ENCODE measurements at places on chromosomes 3 and 15.

DNA sequence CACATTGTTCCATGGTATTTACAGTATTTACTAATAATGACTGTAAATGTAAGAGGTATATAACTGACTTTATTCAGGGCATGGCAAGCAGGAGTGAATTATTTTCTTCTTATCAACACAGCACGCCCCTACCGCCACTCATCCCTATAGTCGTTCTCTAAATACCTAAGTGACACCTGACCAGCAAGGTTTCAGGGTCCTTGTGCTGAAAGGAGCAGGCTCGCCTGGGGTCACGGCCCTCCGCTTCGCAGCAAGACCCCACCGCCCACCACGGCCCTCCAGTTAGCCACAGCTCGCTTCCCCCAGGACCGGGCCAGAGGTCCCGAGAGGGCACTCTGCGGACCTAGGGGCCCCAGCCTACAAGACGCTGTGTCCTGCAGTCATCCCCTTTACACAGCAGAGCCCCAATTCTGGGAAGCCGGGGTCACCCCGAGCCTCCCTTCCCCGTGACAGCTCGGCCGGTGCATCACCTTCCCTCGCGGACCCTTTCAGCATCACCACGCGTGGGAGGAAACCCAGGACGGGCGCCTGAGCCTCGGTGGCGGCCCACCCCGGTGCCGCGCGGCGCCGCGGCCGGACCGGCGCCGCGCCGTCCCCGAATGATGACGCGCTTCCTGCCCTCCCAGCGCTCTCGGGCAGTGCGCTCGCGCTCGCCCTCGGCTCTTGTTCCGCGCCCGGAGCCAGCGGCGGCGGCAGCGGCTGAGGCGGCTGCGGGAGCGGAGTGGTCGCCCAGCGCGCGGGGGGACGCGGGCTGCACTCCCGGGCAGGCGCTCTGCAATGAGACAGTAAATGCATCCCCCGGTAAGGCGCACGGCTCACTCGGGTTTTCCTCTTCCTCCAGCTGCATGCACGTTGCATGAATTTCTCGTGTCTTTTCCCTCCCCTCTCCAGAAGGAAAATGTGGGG, 225.1 kb upstream of the C2CD4B start:
- peak; percentile 73 for DNase-seq

GRCh38 chr3:98557324-98558010, 25.7 kb downstream of the GPR15 start:
- DNase-seq, result no peak

- DNase-seq, result no peak
Measured at GRCh38 chr3:40317061-40317855, 7.8 kb downstream of the EIF1B start.

- DNase-seq, result no peak
Measured at GRCh38 chr3:61600195-61600594, 38.8 kb downstream of the PTPRG start.

DNA sequence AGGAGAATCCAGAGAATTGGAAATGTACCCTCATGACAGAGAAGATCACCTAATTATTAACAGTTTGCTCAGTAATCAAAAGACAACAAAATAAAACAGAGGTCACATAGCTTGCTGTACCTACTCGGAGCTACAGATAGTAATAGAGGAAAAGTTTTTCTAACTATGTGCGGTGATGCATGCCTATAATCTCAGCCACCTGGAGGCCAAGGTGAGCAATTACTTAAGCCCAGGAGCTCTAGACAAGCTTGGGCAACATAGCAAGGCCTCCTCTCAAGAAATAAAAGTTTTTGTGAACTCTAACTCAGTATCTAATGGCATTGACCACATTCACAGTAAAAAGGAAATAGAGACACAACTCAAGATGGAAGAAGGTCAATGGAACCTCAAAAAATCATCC, 243.6 kb downstream of the ATP8B4 start:
- no peak for DNase-seq

DNA sequence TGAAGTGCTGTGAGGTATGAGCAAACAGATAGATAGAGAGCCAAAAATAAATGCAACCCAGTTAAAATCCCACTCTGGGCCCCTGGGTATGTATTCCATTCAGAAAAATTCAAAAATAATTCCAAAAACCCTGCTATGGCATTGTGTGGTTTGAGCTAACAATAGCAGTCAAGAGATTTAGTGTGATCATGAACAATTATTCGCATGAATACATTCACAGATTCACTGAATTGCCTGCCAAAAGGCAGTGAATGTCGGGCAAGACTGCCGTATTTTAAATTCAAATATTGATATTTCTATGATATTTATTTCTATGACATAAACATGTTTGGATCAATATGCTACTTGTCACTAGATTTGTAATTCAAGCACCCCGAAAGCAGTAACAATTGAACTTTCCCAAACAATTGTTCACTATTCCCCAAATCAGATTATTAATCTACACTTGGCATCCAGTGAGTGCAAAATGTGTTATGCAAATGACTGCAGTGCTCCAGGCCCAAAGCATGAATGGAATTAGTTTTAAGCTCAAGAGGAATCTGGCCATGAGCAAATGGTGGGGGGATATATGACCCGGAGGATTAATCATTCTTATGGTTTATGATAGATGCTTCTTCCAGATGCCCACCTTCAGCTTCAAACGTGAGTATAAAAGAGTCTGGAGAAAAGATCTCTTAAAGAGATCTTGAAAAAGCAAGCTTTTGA, 417.0 kb upstream of the MEIS2 start:
- DNase-seq, result no peak

DNA sequence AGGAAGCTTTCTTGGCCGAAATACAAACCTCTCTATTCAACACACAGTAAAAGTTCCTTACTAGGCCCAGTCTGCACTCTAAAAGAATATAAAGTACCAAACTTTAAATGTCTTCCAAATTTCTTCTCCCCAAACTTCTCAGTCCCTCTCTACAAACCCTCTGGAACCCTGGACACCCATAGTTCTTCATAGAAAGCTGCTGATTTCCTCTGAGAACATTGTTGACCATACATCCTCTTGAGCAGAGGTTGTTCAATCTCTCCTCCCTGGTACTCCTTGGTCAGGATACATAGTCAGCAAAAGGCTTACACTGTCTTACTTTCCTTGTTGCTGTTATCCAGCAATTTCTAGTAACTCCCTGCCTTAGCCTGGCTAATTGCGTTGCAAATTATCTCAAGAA, 3.1 kb upstream of the ACAP2 start:
- DNase-seq, result no peak

DNA sequence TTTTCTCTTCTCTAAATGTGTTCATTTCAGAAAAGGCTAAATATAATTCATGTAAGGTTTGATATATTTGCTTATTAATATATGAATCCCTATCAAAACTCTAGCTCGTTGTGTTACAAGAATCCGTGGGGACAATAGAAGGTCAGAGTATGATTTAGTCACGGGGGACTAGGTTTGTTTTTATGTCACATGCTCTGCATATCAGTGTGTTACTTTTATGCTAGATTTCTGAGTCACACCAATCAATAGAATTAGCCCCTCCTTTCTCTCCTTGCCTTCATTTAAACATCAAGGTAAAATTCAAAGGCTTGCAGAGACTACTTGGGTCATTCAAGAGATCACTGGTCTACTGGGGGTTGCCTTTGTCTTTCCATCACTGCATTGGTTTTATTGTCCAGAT, 636.1 kb downstream of the NR2F2 start:
- no peak for DNase-seq

- DNase-seq, result no peak
Measured at GRCh38 chr3:57951066-57951882, 56.9 kb upstream of the FLNB start.

- no peak for DNase-seq
Measured at GRCh38 chr15:36133742-36134141, 445.7 kb upstream of the CDIN1 start.

DNA sequence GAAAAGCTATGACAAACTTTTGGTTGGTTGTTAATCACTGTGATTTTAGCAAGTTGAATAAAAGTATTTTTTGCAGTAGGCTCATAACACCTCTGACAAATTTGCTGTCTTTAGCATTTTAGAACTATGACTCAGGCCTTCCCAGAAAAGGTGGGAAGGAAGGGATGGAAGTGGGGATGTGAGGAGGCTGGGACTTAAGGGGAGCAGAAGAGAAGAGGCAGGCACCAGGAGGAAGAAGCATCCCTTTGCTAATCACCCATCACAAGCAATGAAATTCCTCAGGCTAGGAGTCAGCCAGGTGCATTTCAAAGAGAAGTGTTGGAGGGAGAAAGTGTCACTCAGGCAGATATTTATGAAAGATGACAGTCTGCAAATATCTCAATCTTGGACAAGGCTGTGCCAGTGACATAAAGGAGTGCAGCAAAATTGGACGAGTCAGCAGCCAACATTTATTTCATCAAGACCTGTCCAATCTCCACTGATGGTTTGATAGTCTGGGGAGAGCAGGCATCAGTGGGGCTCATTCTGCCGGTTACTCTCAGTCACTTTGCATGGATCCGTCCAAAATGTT, 337.3 kb upstream of the ARRDC4 start:
- DNase-seq, result no peak

DNA sequence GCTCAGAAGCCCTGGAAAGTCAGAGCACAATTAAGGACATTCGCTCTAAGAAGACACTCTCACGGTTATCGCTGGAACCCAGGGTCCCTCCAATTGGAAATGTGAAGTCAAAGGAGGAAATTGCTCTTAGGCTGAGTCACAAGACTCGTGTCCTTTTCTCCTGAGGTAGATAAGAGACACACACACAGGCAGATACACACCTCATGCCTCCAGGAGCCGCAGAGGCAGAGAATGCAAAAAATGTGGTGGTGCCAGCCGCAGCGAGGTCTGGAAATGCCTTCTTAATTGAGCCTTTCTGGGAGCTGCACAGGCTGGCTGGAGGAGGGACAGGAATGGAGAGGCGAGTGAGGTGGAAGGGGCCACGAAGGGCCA, 189.3 kb downstream of the OPA1 start:
- DNase-seq, result no peak

- DNase-seq, result peak; percentile 65
Measured at GRCh38 chr3:40691452-40691861, 166.7 kb downstream of the ZNF621 start.

DNA sequence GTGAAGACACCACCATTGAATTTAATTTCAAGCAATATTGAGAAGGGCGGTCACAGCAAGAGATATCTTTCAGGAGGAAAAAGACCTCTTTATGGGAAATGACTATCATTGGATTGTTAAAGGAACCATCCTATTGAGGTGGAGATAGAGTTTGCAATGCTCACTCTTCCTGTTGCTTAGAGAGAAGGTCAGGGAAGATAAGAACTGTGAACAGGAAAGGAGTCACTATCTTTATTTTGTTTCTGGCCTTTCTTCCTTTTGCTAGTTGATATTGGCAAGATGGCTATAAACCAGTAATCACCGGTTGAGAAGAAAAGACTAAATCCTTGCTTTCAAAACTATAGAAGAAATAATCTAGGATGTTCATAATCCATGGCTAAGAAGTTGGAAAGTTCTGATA, 112.1 kb upstream of the TMEM108 start:
- DNase-seq, result no peak

DNA sequence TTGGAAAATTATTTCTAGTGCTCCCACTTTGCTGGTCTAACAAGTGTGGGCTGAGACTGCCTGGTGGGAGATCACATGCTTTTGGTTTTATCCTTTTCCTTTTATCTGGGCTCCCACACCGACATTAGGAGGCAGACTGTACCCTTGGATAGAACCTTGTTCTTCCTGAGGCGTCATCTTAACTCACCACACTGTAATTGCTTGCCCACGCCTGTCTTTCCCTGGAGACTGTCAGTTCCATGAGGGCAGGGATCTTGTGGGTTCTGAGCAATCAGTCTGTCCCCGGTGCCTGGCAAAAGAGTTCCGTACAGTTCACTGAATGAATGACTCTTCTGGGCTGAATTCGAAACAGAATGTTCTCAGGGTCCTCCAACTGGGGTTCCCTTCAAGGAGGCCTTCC, 124.6 kb upstream of the ABHD17C start:
- DNase-seq, result no peak

DNA sequence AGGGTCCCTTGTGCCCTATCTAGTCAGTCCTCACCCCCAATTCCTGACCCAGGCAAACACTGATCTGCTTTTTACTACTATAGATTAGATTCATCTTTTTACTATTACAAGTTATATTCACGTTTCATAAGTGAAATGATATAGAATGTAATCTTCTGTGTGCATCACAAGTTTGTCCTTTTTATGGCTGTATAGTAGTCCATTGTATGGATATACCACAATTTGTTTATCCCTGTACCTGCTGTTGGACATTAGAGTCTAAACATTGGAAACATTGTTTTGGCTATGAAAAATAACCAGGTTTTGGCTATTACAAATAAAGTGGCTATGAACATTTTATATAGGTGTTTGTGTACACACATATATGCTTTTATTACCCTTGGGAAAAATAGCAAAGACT, 112.4 kb downstream of the CACNA1D start:
- no peak for DNase-seq

DNA sequence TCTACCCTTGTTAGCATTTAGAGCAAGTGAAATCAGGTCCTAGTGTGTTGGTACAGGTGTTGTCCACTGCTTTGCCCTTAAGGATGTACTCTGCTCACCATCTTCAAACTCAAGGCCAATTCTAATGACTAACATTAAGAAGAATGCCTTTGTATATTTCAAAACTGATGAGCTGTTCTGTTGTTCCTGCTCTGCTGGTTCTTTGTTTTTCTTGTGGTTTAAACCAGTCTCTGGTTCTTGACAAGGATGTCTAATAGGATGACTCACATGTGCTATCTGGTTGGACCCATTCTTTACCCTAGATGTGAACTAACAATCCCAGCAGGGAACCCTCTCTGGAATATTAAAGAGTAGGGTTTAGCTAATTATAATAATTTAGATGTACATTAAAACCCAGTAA, 17.3 kb downstream of the ABHD5 start:
- DNase-seq, result no peak

DNA sequence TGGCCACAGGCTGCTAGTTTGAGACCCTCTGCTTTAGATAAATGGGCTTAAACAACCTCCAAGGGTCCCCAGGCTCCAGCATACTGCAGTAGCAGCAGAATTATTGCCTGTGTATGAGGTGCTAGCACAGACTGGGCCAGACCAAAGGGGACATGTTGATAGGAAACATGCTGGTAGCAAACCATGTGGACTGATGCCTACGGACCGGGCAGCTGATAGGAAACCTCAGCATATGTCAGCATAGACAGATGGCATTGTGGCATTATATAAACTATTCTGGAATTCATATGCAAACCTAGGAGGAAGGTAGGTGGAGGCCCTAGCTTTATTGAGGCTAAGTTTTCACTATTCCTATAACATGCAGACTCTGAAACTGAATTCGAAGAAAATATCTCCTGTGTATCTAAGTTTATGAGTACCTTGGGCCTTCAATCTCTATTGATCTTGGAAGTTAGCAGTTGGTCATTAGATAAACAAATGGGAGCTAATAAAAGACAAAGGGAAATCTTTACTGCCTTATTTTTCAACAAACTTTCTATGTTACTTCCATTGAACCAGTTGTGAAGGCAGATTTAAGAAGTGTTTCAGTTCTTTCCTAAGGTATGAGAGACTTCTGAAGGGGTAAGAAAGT, 1.7 kb upstream of the HGD start:
- DNase-seq, result no peak

GRCh38 chr3:47872916-47873315, 70.0 kb downstream of the DHX30 start:
- no peak for DNase-seq

All from C1 segment of cervical spinal cord (tissue), 14 donors.